ENCODE measurements at places on chromosomes 7 and 10.

- DNase-seq = no peak
Measured at GRCh38 chr10:70444744-70445143, 3.3 kb upstream of the NODAL start.

DNA sequence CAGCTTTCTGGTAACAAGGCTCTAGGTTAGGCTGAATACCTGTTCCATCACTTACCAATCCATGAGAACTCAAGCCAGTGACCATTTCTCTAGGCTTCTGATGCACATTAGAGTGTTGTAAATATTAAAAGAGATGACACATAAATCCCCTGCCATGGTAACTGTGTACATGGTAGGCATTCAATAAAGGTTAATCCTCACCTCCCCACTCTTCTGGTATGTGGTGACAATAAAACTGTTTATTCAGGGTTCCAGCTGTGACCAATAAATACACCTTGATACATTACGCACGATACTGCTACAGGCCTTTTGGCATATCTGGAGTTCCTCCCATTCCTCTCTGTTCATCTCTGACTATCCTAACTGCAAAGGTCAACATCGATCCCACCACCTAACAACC is 171.9 kb downstream of the SRPK2 start:
- DNase-seq = no peak

DNA sequence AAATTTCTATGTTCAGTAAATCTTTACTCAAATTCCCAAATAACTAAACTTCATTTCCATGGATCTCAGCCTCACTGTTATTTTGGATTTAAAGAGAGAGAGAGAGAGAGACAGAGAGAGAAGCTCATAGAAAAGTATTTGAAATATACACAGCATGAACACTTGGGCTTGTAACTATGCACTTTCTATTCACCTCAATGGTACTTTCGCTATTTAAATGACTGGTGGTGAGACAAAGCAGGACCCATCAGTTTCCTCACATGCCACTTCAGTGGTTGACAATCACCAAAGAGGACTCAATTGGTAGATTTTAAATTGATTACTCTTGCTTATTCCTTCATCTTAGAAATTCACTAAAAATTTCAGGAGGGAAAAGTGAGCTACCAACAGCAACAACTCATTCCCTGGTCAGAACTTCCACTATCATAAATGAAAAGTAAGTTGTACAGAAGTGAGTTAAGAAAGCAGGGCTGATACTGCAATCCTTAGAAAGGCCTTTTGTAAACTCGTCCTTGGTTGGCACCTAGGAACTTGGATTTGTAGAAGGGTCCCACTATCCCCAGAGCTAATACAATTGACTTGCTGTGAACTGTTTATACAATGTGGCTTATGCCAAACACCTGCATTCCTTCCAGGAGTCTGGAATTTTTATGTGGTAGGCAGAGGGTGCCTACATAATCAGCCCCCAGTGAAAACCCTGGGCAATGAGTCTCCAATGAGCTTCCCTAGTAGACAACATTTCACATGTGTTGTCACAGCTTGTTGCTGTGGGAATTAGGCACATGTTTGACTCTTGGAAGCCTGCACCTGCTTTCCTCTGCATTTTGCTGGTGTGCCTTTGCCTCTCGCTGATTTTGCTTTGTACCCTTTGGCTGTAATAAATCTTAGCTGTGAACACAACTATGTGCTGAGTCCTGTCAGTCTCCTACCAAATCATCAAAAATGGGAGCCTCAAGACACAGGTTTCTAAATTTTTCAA is 10.8 kb downstream of the ERLIN1 start:
- DNase-seq = no peak

- no peak for DNase-seq
Measured at GRCh38 chr10:62348029-62348428, 26.1 kb upstream of the ZNF365 start.

GRCh38 chr7:112411186-112411795 is 39.0 kb upstream of the IFRD1 start:
- no peak for DNase-seq

- DNase-seq = peak; percentile 47
Measured at GRCh38 chr7:128427289-128427891, 17.6 kb upstream of the IMPDH1 start.

DNA sequence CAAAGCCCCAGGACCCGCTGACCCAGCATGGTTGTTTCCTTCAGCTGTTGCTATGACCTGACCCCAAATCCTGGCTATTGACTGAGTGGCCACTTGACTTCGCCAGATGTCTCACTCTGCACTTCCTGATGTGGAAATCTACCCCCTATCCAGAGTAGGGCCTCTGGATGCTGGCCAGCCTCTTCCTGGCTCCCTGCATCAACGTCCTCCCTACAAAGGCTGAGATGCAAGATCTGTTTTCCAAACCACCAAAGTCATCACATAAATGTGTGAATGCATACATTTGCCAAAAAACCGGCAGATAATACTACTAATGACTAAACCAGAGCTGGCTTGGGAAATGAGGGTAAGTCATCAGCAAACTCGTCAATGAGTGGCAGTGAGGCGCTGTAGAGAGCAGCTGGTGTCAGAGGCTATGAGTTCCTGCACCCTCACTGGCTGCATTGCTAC is 70.4 kb downstream of the PYROXD2 start:
- DNase-seq = no peak

- DNase-seq = no peak
Measured at GRCh38 chr7:26180792-26181198, 19.8 kb downstream of the HNRNPA2B1 start.

DNA sequence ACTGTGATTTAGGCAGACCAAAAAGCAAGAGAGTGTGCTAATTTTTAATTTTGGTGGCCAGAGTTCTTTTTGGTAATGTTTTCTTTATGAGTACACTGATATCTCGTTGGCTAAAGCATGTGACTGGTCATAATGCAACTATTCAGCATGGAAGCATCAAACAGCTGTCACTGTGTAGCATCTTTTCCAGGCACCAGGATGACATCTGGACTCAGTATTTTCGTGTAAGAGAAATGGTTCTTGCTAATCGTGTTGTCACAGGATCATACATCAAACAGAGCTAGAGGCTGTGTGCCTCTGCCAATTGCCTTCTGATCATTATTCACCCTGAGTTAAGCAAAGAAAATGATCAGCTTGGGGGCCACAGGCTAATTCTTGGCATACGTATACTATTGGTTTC is 118.9 kb downstream of the SND1 start:
- no peak for DNase-seq

- DNase-seq = no peak
Measured at GRCh38 chr7:138608275-138608674, 92.9 kb downstream of the SVOPL start.

DNA sequence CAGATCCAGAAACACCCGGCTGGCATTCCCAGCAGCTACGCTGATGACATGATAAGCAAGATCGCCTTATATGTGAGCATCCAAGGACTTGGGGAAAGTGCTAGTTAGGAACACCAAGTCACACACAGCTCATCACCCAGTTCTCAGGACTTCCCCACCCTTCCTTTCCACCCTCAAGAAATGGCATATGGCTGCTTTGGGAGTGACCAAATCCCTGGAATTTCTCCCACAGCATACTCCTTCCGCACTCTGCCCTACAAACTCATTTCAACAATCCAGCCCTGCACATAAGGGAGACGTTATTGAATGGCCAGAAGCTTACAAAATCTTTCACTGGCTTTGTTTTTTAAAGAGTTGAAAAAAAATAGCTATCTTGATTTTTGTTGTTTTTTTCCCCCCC is 4.2 kb downstream of the ITIH5 start:
- DNase-seq = no peak

DNA sequence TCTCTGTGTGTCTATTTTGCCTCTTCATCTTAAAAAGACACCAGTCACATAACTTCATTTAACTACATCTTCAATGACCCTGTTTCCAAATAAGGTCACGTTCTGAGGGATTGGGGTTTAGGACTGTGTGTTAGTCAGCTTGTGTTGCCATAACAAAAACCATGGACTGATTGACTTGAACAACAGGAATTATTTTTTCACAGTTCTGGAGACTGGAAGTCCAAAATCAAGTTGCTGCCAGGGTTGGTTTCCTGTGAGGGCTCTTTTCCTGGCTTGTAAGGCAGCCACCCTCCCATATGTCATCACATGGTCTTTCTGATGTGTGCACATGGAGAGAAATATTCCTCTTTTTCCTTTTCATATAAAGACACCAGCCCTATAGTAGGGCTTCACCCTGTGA is 55.3 kb downstream of the REEP3 start:
- no peak for DNase-seq

- DNase-seq = peak; percentile 50
Measured at GRCh38 chr7:155738652-155739537, 73.4 kb downstream of the SHH start.

- DNase-seq = peak; percentile 64
Measured at GRCh38 chr10:14569274-14570060, 205.2 kb downstream of the FAM107B start.

DNA sequence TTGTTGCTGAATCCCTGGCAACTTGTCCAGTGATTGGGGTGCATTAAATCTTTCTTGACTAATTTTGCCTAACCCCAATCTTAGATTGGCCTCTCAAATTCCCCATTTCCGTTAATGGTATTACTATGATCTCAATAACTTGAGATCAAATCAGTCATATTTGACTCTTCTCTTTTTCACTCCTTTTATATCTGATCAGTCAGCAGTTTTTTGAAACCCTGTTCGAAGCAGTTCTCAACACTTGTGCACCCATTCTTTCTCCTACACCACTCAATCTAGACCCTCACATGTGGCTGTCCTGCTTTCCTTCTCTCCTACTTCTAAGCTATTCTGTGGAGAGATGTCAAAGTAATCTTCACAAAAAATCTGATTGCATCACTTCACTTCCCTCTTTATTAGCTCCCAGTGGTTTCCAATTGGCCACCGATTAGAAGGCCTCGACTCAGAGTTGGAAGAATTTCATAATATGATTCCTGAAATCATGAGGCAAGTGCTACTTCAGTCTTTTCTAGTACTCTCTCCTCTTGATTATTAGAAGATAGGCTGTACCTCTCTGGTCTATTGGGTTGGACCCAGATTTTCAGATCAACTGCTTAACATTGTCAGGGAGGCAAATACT is 128.9 kb downstream of the ZNF365 start:
- DNase-seq = no peak

GRCh38 chr7:136807598-136807997 is 60.9 kb upstream of the CHRM2 start:
- no peak for DNase-seq

GRCh38 chr7:47379629-47380324 is 202.1 kb downstream of the TNS3 start:
- DNase-seq = no peak

DNA sequence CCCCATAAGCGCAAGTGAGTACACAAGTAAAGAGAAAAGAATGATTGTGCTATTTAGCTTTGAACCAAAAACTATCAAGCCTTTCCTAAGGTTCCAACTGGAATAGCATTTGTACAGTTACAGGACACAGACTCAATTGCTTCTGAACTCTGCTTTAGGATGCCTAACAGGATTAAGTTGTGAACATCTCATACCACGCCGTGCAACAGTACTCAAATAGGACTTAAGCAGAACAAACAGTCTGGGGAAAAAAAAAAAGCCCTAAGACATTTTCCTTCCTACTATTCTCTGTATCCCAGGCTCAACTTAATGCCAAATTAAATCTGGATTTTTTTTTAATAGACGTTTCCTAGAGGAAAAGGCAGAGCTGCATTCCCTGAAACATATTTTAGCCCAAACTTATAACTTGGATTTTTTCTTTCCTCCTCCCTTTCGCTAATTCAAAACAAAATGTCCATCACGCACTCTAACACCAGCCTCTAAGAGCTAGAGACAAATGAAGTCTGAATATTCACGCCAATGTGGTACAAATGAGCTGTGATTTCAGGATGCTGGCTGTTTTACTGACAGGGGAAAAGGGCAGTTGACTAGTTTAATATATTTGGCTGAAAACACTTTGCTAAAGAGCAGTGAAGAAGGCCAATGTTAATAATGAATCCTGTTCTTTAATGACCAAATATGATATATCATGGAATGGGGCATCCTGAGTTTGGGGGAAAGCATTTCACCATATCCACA is 68.6 kb downstream of the CALD1 start:
- DNase-seq = no peak

- DNase-seq = no peak
Measured at GRCh38 chr7:101633511-101633910, 4.4 kb upstream of the MYL10 start.

GRCh38 chr10:108249940-108250339 is 1085.4 kb upstream of the SORCS1 start:
- DNase-seq = no peak

Measured in CD4-positive, alpha-beta T cell treated with Interleukin-6 at 100 ng/mL for 8 hours (primary cell).